ENCODE measurements at places on chromosomes 12 and 14.

DNA sequence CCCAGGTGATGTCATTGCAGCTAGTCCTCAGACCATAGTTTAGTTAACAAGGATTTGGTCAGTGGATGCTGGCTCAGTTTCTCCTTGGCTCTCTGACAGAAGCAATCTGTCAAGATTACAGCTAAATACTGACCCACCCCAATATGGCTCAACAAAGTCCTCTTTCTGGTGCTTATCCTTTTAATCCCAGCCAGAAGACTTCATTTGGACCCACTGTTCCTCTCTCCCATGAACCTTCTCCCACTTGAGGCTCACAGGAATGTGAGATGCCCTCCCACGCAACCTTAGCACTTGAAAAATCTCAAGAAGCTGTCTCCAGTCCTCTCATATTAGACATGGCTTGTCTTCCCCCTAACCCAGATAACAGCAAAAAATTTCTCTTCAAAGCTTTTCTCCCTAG, 47.7 kb downstream of the C12orf50 start:
- DNase-seq, result no peak

GRCh38 chr12:114186241-114187002, 219.5 kb downstream of the TBX5 start:
- DNase-seq, result no peak

- DNase-seq, result peak; percentile 45
These were observed 25.0 kb upstream of the HSPB8 start for GRCh38 chr12:119153477-119154434.

DNA sequence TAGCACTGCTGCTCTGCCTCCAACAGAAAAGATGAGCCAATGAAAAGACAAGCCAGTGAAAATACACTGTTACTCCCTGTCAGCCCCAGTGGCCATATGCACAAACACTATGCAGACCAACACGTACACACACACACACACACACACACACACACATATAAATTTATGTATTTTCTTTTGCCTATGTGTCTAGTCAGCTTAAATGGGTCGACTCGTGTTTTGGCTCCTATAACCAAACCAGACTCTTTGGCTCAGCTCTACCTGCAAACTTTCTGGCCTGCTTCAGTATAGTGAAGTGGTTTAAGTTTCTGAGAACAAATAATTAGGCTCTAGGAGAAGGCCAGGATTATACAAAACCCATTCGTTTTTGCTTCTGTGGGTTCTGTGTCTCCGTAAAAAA, 30.3 kb upstream of the PMCH start:
- DNase-seq, result no peak

DNA sequence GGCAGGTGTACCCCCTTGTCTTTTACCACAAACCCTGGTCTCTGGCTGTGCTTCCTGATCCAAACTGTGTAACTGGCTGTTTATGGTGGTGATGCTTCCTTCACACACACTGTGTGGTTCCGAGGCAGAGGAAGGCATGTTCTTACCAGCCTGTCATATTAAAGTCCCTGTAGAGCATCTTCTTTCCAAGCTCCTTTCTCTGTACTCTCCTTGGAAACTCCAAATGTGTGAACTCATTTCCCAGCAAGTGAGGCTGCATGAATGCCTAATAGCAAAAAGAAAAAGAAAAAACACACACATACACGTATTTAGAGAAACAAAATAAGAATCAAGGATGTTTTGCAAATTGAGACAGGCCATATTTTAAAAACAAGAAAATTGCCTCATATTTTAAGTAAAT, 214.9 kb downstream of the PPM1H start:
- no peak for DNase-seq

DNA sequence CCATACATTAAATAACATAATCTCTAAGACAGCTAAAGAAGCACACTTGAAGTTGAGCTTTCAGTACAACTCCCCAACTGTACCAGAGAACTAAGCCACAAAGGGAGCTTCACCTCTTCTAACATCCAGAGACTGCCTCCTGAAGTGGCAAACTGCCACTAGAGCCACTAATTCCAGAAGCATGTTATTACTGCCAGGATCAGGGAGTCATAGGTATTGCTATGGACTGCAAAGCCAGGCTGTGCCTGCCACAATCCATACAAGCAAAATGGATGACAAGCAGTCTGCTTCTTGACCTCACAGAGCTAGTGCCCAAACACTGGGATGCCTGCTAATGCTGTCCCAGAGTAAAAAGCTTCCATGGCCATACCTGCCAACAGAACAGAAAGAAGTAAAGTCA, 160.1 kb downstream of the STXBP6 start:
- peak; percentile 15 for DNase-seq

- no peak for DNase-seq
These were observed 50.7 kb upstream of the C12orf71 start for GRCh38 chr12:27133022-27133590.

- peak; percentile 79 for DNase-seq
These were observed 560 bp downstream of the LGALS3 start for GRCh38 chr14:55129428-55130195.

DNA sequence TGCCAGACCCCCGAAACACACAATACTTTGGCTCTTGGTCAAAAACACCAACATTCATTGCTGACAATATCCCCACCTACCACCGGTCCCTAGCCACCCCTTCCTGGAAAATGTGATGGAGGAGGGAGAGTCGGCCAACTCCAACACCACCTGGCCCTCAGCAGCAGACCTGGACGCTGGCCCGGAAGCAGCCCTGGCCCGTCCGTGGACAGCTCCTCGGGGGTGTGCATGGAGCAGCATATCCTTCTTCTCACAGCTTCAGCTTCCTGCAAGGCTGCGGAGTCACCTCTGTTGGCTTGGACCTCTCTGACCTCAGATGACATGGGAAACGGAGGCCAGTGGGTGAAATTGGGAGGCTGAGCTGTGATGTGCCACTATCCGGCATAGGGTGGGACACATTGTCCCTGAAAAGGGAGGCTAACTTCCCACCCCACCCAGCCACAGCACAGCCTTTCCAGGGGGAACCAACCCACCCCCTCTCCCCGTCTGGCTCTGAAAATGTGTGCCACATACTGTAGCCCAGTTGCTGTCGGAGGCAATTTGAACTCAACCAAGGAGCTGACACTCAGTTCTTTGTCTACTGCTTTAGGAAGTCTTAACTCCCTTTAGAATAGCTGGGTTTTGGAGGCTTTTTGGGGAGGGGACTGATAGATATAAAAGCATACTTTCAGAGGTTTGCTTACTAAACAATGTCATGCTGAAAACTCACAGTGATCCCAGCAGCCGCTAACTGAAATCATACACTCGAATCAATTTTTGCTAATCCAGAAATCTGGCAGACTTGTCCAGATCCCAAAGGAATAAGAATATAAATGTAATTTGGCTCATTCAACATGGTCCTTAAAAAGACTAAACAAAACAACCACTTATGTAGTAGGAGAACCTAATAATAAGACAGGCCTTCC, 43.1 kb upstream of the LTA4H start:
- DNase-seq, result no peak

- DNase-seq, result no peak
These were observed 95.8 kb upstream of the ATXN7L3B start for GRCh38 chr12:74441872-74442271.

- DNase-seq, result no peak
These were observed 217.0 kb downstream of the SLC41A2 start for GRCh38 chr12:104741077-104741476.

DNA sequence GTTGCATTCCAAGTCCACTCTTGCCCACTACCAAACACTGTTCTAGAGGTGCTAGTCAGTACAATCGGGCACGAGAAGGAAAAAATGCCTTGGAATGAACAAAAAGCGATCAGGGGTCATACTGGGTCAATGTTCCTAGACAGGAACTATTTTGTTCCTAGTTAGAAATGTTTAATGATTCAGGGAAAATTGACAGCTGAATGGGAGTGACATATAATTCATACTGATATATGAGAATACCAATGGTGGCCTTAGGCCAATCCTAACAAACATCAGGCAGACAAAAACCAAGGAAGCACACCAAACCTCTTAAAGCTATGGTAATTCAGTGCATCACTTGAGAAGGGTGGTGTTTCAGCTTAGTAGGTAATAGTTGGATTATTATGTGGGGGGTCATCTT, 51.1 kb downstream of the ANAPC7 start:
- no peak for DNase-seq

DNA sequence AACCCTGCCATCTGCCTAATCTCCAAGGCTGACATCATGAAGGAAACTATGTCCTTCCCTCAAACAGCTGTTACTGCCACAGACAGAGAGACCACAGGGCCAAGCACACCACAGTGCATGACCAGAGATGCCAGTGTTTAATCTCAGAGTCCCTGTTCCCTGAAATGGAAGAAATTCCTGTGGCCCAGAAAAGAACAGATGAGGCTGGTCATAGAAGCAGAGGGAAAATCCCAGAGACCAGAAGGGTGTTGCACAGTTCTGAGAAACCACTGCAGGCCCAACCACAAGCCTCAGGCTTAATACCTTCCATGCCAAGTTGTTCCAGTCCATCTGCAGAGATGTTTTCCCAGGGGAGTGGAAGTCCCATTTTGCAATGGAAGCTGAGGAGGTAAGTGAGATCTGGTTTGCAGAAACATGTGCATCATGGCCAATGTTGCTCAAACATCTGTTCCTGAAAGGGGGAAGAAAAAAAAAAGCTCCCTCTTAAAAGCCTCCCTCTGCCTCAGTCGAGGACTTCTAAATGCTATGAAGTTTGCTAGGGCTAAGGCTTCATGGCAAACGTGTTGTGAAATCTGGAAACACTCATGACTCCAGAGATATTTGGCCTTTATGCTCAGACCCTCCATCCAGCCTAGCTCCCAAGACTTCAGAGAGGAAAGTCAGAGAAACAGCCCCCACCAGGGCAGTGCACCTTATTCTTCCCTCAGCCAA, 98.6 kb downstream of the SCARB1 start:
- peak; percentile 61 for DNase-seq

DNA sequence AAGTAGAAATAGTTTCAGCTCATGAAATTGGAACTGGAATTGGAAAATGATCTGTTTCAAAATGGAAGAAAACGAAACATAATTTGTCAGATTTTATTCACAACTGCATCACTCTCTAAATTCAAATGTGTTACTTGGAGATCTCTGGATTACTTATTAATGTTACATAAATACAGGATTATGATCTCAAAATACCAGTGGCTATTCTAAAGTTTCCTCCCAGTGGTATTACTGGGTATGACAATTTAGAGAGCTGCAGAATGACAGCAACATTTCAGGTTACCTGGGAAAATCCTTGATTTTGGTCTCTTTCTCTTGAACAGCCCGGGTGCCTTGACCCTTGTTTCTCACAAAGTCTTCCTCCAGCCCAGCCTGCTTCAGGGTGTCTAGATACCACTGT, 14.2 kb downstream of the FAM161B start:
- peak; percentile 24 for DNase-seq

DNA sequence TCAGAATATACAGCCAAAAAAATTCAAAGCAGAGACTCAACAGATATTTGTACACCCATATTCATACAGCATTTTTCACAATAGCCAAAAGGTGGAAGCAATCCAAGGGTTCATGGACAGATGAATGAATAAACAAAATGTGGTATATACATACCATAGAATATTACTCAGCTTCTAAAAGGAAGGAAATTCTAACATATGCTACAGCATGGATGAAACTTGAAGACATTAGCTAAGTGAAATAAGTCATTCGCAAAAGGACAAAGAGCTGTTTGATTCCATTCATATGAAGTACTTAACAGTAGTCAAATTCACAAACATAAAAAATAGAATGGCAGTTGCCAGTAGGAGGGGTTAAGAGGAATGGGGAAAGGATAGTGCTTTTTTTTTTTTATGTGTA, 91.8 kb upstream of the ARID2 start:
- DNase-seq, result no peak

DNA sequence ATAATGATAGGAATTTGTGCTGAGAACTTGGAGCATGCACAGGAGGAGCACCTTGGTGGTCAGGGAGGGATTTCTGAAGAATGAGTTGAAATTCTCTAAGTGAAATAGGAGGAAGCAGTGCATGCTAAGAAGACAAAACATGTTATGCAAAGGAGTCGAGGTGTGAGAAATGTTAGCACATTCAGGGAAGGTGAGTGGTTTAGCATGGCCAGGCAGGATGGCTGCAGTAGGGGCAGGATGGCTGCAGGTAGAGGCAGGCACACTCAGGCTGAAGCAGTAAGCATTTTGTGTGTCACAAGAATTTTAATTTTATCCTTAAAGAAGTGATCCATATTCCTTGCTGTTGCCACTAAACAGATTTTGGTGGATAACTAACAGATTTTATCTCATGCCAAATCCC, 46.3 kb downstream of the CATSPERB start:
- no peak for DNase-seq

GRCh38 chr14:22184157-22184829, 404.7 kb downstream of the DAD1 start:
- DNase-seq, result peak; percentile 5

- DNase-seq, result no peak
These were observed 13.5 kb upstream of the ACTR6 start for GRCh38 chr12:100187068-100187467.

All from AG08396 (cell line).